Vagina (tissue), 2 donors: ENCODE measurements at places on chromosomes 6 and 20. TPM values are rescaled to one million over a fixed set of nuclear protein-coding genes. Genes with fewer than 3 reads are reported as not detected.

DNA sequence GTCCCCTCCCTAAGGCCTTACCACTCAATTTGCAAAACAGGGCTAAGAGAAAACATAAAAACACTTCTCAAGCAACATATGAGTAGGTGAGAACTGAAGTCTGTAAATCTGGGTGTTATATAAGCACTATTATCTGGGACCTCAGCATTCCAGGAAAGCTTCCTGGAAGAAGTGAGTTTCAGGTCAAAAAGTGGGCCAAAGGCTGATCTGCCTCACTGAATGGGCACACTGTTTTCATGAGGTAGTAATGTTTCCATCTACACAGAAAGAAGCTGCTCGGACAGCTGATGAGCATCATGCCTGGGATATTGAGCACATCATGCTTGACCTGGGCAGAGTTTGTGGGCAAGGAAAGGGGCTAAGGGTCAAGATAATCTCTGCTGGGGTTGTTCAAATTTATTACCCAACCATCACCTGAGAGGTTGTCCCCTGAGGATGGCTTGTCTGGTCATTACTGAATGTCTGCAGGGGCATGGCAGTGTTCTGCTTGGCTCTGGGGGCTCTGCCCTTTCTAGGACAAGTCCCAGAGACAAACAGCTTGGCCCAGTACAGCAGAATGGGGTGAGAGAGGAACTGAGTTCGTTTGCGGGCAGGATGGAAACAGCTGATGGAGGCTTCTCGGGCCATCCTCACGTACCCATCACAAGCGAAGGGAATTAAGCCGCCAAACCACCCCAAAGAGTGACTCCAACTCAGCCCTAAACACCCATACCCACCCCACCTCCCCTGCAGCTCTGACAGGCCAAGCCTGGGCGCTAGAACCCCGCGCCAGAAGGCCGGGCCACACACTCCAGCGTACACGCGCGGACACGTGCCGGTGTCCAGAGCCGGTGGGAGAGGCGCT is 1.2 kb upstream of the SYNJ2 start:
- DNase-seq, result no peak

GRCh38 chr6:31529329-31530150 is 778 bp downstream of the MCCD1 start:
- DNase-seq, result no peak

Gene PRL
- total RNA-seq, result not detected

Gene SNHG17
- 37.3 TPM for total RNA-seq

Gene SS18L1
- total RNA-seq, result 25.3 TPM
